ENCODE measurements at places on chromosomes 7 and 10.

- no peak for DNase-seq
These were observed 3.4 kb upstream of the RASSF4 start for GRCh38 chr10:44956226-44956625.

- DNase-seq, result no peak
These were observed 156.0 kb downstream of the EGFR start for GRCh38 chr7:55174856-55175255.

DNA sequence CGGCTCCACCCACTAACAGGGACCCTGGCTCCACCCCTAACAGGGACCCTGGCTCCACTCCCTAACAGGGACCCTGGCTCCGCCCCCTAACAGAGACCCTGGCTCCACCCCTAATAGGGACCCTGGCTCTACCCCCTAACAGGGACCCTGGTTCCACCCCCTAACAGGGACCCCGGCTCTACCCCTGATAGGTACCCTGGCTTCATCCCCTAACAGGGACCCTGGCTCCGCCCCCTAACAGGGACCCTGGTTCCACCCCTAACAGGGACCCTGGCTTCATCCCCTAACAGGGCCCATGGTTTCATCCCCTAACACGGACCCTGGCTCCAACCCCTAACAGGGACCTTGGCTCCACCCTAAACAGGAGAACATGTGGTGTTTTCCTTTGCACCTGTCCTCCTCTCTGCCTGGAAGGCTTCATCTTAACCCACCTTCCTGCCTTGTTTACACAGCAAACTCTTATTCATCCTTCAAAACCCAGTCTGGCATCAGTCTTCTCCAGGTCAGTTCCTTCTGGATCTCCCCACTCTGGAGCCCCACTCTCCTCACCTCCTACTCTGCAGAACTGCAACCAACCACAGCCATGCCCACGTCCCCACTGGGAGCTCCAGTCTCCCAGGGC lies 58.0 kb downstream of the CHST15 start:
- DNase-seq, result no peak

- no peak for DNase-seq
These were observed 36.6 kb upstream of the CYP2C19 start for GRCh38 chr10:94725871-94726270.

DNA sequence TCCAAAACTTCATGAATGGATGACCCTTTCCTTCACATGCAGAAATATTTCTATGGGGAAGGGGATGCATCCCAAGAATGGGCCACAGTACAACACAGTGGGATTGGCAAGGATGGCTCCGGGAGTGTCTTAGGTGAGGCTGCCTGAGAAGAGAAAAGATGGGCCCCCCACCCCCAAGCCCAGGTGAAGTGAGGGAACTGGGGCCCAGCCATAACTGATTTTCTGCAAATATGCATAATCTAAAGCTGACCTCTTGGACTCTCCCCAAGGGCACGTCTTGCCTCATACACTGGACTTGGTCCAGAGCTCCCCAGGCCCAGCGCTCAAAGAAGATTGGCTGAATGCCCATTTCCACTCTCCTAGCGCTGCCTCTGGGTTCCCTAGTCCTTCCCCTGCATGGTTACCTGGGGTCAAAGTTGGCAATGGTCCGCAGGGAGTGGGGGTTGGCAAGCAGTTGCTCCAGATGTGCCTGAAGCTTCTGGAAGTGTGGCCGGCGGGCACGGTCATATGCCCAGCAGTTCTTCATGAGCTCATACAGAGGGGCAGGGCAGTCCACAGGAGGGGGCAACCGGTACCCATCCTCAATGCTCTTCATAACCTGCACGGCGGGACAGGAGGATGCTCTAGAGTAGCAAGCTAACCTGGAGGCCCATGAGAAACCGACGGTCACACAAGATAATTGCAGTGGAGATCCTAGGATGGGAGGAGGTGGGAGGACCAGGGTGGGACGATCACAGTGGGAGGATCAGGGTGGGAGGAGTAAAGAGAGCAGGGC lies 12.3 kb downstream of the ZYX start:
- no peak for DNase-seq
